Urinary bladder (tissue), 4 donors: ENCODE measurements at places on chromosomes 4 and X. TPM values are rescaled to one million over a fixed set of nuclear protein-coding genes. Genes with fewer than 3 reads are reported as not detected.

The SYNPO2 gene
- 529 TPM for polyA plus RNA-seq

The USP51 gene
- 1.7 TPM for polyA plus RNA-seq

The TKTL1 gene
- 0.19 TPM for polyA plus RNA-seq

DNA sequence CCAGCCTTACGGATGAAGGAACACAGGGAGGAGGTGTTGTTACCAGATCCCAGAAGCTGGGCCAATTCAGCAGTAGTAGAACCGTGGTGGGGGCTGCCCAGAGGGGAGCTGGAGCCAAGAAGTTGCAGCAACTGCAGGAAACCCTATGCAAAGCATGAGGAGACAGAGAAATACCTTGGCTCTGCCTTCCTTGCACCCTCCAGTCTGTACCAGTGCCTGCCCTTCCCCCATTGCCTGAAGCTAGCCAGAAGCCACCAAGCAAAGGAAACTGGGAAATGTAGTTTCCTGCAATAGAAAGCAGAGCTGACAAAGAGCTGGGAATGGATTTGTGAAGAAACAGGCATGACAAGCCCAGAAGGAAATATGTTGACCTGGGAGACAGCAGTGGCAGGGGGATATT lies 108.7 kb upstream of the FUNDC1 start:
- no peak for DNase-seq

DNA sequence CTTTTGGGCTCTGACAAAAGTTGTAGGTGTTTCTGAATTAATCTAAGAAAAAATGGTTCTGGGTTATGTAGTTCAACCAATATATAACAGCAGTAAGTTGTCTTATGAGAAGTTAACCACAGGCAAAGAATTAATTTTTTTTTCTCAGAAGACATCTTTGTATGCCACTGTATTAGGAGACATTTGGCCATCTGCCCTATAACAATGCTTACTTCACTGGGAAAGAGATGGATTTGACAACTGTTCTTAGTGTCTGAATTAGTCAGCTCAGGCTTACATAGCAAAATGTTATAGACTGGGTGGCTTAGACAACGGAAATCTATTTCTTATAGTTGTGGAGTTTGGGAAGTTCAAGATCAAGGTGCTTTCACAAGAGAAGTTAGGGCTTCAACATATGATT lies 508.1 kb downstream of the STIM2 start:
- DNase-seq, result no peak
